ENCODE measurements at places on chromosomes 16 and 17.

DNA sequence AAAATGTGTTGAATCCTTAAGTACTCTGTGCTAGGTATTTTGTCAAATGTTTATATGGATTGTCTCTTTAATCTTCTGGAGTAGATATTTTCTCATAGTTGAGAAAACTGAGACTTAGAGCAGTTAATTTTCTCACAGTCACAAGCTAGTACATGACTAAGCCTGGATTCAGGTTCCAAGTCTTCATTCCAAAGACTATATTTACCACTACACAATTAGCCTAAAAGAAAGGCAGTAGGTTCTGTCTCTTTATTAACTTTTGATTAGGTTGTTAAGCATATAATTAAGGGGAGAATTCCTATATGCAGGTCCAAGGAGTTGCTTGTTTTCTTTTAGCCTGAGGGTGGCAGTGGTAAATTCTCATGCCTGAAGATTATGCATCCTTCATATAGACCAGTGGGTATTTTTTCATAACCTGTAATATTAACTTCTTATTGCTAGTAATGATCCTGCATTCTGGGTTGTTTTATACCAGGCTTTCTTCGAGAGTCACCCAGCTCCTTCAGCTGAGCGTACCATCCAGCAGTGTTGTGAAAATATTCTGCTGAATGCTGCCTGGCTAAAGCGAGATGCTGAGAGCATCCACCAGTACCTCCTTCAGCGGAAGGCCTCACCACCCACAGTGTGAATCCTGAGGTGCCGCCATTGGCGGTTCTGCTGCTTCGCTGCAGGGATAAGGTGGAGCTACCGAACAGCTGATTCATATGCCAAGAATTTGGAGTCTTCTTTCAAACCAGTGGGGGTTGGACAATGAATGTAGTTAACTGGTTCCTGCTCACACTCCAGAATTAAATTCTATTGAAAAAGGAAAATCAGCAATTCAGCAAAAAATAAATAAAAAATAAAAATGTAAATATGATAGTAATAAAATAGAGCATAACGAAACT lies 28.2 kb upstream of the KPNB1 start:
- no peak for DNase-seq

- DNase-seq, result no peak
Measured at GRCh38 chr16:50360779-50361178, 8.0 kb downstream of the BRD7 start.

GRCh38 chr17:80791758-80792284 lies 199.8 kb upstream of the CHMP6 start:
- no peak for DNase-seq

- no peak for DNase-seq
Measured at GRCh38 chr17:76467809-76468633, 618 bp downstream of the AANAT start.

DNA sequence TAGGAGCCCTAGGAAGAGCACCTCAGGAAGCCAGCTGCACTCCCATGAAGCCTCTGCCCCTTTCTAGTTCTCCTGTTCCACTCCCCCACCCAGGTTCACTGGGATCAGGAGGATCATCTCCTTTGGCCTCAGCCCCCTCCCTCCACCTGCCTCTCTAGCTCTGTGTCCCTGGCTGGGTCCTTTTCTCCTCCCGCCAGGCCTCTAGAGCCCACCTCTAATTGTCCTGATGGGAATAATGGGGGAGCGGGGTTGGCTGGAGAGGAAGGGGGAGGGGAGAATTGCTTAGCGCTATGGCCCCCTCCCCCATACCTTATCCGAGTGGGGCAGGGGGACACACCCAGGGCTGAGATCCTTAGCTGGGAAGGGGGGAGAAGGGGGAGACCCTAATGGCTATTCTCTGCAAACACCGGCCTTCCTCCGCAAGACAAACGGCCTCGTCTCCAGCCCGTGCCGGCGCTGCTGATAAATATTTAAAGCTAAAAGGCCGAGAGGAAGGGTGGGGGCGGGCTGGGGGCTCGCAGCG lies 997 bp downstream of the HOXB7 start:
- no peak for DNase-seq

DNA sequence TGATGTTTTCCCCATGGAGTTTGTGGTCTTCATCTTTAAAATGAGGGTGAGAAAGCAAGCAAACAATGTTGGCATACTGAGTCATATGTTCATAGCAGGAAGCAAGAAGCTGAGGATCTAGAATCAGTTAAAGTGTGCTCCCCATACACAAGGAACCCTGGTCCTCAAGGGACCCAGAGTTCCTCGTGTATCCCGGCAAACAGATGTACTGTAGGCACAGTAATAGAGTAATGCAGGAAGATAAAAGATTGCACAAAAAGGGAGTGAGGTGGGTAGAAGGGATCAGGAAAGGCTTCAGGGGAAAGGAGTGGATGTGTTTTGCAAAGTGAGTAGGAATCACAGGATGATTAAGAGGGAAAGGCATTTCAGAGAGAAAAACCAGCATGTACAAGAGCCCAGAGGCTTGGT lies 412.3 kb upstream of the CDH11 start:
- no peak for DNase-seq

GRCh38 chr17:50169881-50170459 lies 4.2 kb downstream of the SGCA start:
- DNase-seq, result no peak

- DNase-seq, result no peak
Measured at GRCh38 chr16:6016530-6017184, 919.1 kb upstream of the EEF2KMT start.

DNA sequence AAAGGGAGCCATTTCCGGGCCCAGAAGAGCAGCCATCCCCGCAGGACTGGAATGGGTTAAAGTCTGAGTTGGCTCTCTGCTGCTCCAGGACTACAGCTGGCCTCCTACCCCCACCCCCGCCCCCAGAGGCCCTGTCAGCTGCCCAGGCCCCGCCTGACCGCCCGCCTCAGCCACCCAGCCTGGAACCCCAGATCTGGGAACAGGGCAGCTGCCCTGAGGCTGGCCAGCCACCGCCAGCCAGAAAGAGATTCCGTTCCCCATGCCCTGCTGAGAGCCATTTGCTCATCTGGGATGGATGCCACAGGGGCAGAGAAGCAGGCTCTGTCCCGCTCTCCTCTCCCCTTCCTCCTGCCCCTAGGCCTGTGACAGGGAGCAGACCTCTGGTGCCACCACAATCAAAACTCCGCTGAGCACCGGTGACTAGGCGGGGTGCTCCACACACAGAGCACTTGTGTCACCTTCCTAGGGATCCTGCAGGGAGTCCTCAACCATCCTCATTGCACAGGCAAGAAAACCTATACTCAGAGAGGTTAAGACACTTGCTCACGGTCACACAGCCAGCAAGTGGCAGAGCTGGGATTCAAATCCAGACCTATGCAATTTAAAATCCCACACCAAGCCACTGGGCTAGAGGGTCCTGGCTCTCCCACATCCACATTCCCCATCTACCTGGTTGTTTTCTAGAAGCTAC lies 44.1 kb downstream of the ZNF423 start:
- no peak for DNase-seq

GRCh38 chr17:1829216-1829591 lies 498 bp downstream of the SMYD4 start:
- DNase-seq, result no peak
